Muscle of leg (tissue), 16 donors: ENCODE measurements at places on chromosomes 12 and 14. TPM values are rescaled to one million over a fixed set of nuclear protein-coding genes. Genes with fewer than 3 reads are reported as not detected.

DNA sequence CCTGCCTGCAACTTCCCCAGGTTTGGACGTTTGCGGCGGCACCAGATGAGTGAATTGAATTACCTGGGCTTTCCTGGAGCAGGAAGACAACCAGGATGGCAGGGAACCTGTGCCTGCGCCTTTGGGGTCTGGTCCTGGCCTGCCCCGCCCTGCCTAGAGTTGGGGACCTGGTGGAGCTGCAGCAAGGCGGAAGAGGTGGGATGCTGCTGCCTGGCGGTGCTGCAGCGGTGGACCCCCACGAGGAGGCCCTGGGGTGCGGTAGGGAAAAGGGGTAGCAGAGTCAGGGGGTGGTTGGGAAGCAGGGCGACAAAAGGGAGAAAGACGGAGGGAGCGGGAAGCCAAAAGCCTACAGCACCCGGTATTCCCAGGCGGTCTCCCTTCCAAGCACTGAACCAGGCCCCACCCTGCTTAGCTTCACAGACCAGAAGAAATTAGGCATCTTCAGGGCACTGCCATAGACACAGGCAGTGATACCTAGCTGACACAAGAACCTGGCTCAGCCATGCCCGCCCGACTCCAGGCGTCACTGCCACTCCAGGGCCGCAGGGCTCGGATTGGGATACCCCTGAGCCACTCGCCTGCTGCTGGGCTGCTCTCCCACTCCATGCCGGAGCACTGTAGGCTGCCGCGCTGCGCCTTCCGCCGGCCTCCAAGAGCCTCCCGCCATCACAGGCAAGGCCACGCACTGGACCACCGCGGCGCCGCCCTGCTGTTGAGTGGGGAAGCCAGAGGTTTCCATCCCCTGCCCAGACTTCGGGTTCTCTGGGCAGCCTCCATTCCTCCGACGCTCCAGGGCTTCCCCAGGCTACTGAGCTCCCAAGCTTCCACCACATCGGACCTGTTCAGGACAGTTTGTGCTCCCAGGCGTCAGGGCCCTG, 155.2 kb upstream of the ALG10B start:
- H3K27me3 ChIP-seq = no peaks in the 10 kb centered on the region
- no peak overlapping the region for H3K27ac ChIP-seq
- no peaks in the 10 kb centered on the region for H3K4me1 ChIP-seq
- H3K36me3 ChIP-seq = no peaks in the 10 kb centered on the region
- DNase-seq = no peak

ZNF140 gene
- polyA plus RNA-seq = 14.5 TPM

GRCh38 chr12:65170209-65170881, 962 bp downstream of the LEMD3 start:
- no peaks in the 10 kb centered on the region for H3K36me3 ChIP-seq
- H3K27ac ChIP-seq = peak overlapping the region; percentile 99
- no peaks in the 10 kb centered on the region for H3K27me3 ChIP-seq
- peaks cover 12% of the 10 kb centered on the region for H3K4me1 ChIP-seq
- DNase-seq = peak; percentile 73

DNA sequence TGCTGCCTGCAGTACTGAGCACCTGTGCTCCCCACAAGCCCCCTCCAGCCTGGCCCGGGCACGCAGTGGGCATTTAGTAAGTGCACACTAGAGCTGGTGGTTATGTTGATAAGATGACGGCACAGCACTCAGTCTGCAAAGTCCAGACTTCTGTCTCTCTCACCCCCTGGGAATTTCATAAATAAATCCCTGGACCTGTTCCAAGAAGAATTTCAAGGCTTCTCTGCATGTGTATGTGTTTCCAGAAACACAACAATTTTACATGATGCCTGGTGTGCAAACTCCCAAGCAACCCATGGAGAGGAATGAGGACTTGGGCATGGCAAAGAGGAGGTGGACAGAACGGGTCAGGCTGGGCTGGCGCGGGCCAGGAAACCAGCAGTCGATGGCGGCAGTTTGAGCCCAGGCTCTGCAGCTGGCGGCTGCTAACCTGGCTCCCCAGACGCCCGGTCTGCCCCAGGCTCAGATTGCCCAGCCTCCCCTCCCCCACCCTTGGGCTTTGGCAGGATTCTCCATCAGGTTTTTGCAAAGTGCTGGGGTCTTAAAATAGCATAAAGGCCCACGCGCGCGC, 10.4 kb upstream of the ACVR1B start:
- H3K4me1 ChIP-seq = peaks cover 17% of the 10 kb centered on the region
- peak; percentile 69 for DNase-seq
- no peaks in the 10 kb centered on the region for H3K36me3 ChIP-seq
- no peaks in the 10 kb centered on the region for H3K27me3 ChIP-seq
- no peak overlapping the region for H3K4me3 ChIP-seq
- H3K27ac ChIP-seq = peak overlapping the region; percentile 29

DNA sequence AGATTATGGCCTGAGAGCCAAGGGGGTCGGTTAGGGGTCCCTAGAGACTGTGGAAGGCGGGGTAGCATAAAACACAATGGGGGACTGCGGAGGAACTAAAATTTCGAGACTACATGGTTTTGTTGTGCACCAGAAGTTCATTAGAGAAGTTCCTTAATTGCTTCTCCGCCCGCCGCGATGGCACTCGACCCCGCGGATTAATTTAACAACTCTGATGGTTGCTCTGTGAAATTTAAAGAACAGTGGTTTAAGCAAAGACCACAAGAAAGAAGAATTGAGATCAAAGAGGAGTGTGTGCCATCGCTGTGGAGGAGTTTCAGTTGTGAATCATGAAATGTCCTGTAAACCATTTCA, 1.4 kb upstream of the CCDC88C start:
- no peaks in the 10 kb centered on the region for H3K36me3 ChIP-seq
- H3K27me3 ChIP-seq = peaks cover 23% of the 10 kb centered on the region
- DNase-seq = no peak
- peaks cover 16% of the 10 kb centered on the region for H3K4me1 ChIP-seq

- H3K36me3 ChIP-seq = no peaks in the 10 kb centered on the region
- DNase-seq = no peak
- no peaks in the 10 kb centered on the region for H3K4me1 ChIP-seq
- H3K4me3 ChIP-seq = no peak overlapping the region
- H3K27me3 ChIP-seq = no peaks in the 10 kb centered on the region
Measured at GRCh38 chr12:58496411-58497190, 423.7 kb downstream of the LRIG3 start.

DNA sequence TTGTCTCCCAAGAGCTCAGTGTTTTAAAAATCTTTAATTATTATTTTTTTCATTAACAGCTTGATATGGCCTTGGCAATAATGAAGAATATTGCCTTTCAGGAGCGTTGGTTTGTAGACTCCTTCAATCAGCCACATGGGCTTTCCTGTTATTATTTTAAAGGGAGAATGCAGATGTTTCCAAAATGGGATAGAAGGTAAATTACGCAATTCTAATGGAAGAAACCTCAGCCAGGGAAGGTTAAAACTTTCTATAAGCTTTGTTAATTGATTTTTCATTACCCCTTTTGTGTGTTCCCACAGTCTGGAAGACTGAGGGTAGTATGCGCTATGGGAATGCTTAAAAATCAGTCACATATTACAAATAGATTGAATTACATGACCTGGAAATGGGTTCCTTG, 188.4 kb upstream of the NAV3 start:
- no peak overlapping the region for H3K4me3 ChIP-seq
- H3K27me3 ChIP-seq = no peaks in the 10 kb centered on the region
- DNase-seq = no peak
- no peaks in the 10 kb centered on the region for H3K36me3 ChIP-seq

DNA sequence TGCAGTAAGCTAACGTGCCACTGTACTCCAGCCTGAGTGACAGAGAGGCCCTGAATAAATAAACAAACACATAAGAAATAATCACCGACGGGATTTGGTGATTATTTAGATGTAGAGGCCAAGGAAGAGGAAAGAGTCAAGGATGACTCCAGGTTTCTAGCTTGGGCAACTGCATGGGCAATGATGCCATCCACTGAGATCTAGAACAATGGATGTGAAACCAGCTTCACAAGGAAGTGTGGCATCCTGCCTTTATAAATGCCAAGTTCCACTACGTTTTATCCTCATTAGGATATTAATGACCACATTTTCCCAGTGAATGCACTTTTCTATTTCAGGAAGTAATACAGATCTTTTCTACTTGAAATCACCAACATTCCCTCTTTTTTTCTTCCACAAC, 10.9 kb upstream of the PTGER2 start:
- H3K27me3 ChIP-seq = no peaks in the 10 kb centered on the region
- no peak overlapping the region for H3K4me3 ChIP-seq
- H3K36me3 ChIP-seq = no peaks in the 10 kb centered on the region
- H3K4me1 ChIP-seq = no peaks in the 10 kb centered on the region
- no peak for DNase-seq
- H3K27ac ChIP-seq = no peak overlapping the region

BRF1 gene
- polyA plus RNA-seq = 27.6 TPM

DNA sequence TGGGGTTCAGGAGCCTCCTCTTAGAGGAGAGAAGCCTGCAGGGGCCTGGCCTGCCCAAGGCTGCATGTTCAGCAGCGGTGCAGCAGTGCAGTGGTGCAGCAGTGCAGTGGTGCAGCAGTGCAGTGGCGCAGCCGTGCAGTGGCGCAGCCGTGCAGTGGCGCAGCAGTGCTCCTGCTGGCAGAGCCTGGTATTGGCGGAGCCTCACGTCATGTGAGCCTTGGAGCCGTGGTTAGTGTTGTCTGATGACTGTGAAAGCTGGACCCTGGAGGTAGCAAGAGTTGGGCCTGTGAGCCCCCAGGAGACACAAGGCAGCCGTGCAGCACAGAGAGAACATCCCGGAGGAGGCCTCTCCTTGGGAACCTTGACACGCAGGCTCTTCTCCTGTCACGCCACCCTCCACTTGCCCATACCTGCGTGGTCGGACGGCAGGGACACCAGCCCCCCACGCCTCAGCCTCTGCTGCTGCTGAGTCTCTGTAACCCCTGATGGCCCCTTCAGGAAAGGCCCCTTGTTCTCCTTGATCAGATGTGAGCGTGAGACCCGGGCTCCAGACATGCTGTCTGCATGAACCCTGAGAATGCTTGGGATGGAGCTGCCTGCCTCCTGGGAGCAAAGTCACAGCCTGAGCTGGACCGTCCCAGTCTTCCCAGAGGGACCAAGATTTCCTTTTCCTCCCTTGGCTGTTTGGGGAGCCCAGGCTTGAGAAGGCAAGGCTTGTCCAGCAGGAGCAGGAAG, 193.7 kb downstream of the KIF26A start:
- H3K4me1 ChIP-seq = peaks cover 10% of the 10 kb centered on the region
- H3K4me3 ChIP-seq = no peak overlapping the region
- DNase-seq = no peak
- no peaks in the 10 kb centered on the region for H3K36me3 ChIP-seq

RTL1 gene
- polyA plus RNA-seq = 43.0 TPM

GRCh38 chr14:52961060-52961639, 10.3 kb upstream of the FERMT2 start:
- peak; percentile 35 for DNase-seq
- no peak overlapping the region for H3K4me3 ChIP-seq
- no peak overlapping the region for H3K27ac ChIP-seq
- no peaks in the 10 kb centered on the region for H3K36me3 ChIP-seq

MYH6 gene
- 4.4 TPM for polyA plus RNA-seq

- no peaks in the 10 kb centered on the region for H3K27me3 ChIP-seq
- no peaks in the 10 kb centered on the region for H3K36me3 ChIP-seq
- no peak overlapping the region for H3K27ac ChIP-seq
- DNase-seq = no peak
- no peaks in the 10 kb centered on the region for H3K4me1 ChIP-seq
- H3K4me3 ChIP-seq = no peak overlapping the region
Measured at GRCh38 chr12:25014961-25015360, 66.1 kb upstream of the BCAT1 start.

DNA sequence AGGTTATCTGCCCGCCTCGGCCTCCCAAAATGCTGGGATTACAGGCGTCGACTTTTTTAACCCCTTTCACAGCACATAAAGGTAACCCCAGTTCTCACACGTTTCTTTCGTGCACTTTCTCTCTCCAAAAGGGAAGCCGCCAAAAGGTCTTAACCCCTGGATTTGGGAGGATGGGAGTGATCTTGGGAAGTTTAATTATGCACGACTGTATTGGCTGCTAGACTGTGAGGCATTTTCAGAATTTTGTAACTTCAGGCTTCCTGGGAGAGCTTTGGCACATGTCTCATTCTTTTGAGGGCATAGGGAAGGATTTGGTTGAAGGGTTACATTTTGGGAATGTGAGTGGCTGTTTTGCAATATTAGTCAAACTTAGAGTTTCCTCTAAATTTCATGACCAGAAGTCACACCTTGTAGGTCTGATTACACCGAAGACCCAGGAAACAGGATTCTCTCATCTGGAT, 1.4 kb upstream of the SMARCC2 start:
- H3K27me3 ChIP-seq = no peaks in the 10 kb centered on the region
- peaks cover 15% of the 10 kb centered on the region for H3K36me3 ChIP-seq
- no peak overlapping the region for H3K27ac ChIP-seq
- peaks cover 20% of the 10 kb centered on the region for H3K4me1 ChIP-seq
- H3K4me3 ChIP-seq = peak overlapping the region; percentile 80
- DNase-seq = peak; percentile 23

DNA sequence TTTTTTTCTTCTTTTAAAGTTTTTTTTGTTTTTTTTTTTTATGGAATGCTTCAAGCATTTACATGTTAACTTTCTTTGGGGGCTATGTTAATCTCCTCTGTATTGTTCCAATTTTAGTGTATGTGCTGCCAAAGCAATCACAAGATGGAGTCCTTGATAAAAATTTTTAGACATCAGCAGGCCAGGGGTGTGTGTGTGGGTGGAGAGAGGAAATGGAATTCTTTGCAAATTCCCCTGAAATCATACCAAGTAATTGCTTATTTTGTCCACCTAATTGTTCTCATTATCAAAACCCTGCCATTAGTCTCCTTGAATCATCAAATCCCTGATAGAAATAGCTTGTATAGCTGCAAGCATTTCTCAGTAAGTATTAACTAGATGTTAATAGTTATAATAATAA, 21.7 kb downstream of the RNF212B start:
- no peaks in the 10 kb centered on the region for H3K36me3 ChIP-seq
- H3K4me1 ChIP-seq = no peaks in the 10 kb centered on the region
- H3K4me3 ChIP-seq = no peak overlapping the region

CD69 gene
- polyA plus RNA-seq = 0.53 TPM

GRCh38 chr14:60315196-60315990, 66.4 kb downstream of the PPM1A start:
- H3K27ac ChIP-seq = no peak overlapping the region
- H3K4me3 ChIP-seq = no peak overlapping the region

GRCh38 chr14:61494018-61494417, 172.6 kb downstream of the PRKCH start:
- DNase-seq = peak; percentile 68
- H3K4me1 ChIP-seq = peaks cover 18% of the 10 kb centered on the region
- no peak overlapping the region for H3K27ac ChIP-seq
- H3K36me3 ChIP-seq = no peaks in the 10 kb centered on the region

- peak; percentile 65 for DNase-seq
- no peak overlapping the region for H3K27ac ChIP-seq
- peaks cover 2% of the 10 kb centered on the region for H3K4me1 ChIP-seq
Measured at GRCh38 chr12:26031827-26032226, 73.3 kb downstream of the RASSF8 start.
